NCI-H2171 (cell line): ENCODE measurements at places on chromosomes 12 and 14.

DNA sequence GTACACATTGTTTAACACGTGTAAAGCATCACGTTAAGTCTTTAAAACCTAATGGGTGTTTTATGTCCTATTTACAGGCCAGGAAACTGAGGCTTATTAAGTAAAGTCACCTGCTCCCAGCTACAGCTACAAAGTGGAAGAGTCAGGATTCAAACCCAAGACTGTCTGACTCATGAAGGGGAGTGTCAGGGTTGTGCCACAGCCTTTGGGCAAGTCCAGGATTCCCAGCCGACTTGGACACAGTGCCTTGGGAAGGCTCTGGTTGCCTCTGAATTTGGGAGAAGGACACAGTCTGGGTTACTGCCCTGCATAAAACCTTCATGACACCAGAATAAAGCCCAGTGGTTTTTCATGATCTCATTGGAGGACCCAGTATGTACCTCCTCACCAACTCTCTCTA lies 7.3 kb downstream of the RNU4-2 start:
- DNase-seq: no peak

DNA sequence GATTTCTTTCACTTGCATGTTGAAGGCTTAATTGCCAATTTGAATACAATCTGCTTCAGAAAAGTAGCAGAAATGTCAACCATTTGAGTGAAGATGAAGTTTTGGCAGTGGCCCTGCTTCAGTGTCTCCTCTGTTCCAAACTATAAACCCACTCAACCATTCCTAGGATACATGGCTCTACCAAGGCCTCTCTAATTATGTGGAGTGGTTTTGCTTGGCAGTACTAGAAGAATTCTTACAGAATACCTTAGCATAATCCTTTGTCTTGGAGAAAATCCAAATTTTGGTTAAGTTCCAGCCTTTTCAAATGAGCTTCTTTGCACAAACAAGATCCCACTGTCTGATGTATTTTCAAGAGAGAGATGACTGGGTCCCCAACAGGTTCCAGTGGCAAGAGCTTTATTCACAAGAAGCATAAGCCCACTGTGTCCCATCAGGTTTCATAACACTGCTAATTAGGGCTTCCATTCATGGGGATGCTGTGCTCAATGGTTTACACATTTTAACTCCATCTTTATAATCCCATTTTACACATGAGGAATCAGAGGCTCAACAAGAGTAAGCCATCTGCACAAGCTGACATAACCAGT lies 234.5 kb downstream of the IPO8 start:
- DNase-seq: no peak

GRCh38 chr12:73863546-73863945 lies 674.1 kb upstream of the ATXN7L3B start:
- no peak for DNase-seq

DNA sequence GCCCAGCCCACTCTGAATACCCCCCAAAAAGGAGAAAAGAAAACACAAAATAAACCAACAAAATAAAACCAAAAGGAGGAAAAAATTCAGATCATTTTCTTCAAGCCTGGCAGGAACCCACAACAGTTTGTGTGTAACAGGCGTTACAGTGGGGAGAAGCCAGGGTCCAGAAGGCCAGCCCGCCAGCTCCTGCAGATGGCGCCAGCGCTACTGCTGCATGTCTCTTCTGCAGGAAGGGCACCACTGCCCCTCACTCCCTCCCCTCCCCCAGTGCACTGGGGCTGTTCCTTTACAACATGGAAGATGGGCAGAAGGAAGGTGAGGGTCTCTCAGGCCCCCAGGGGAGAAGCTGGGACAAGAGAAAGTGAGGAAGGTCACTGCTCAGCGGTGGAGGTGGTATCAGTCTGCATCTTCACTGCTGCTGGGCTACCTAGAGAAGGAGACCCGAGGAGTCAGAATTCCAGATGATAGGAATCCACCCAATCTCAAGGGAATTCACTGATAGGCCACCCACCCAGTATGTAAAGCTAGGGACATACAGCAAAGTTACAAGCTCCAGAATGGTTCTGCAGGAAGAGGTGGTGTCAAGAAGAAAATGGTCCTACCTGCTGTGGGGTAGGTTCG lies 2.3 kb upstream of the NOP2 start:
- DNase-seq: peak; percentile 72

DNA sequence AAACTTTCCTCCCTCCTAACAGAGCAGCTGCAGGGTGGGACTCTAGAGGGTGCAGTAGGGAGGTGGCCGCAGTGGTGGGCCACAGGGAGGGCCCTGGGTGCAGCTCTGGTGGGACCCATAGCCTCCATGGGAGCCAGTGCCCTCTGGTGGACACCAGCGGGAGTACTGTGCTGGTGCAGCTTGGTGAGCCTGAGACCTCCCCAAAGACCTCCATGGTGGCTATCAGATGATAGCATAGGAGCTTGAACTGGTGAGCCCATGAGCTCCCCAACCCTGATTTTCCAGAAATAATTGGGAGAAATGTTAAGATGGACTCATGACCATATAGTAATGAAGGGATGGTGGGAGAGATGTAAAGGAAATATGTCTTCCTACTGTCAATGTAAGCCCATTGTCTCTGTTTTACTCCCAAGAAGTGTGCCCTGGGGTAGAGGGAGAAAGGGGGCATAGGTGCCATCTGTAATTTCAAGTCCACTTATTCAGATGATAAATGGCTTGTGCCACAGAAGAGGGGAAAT lies 98.7 kb downstream of the GAS2L3 start:
- no peak for DNase-seq

- no peak for DNase-seq
These were observed 515 bp upstream of the ABCC9 start for GRCh38 chr12:21941506-21942376.

GRCh38 chr14:69315301-69315700 lies 55.3 kb downstream of the GALNT16 start:
- no peak for DNase-seq

DNA sequence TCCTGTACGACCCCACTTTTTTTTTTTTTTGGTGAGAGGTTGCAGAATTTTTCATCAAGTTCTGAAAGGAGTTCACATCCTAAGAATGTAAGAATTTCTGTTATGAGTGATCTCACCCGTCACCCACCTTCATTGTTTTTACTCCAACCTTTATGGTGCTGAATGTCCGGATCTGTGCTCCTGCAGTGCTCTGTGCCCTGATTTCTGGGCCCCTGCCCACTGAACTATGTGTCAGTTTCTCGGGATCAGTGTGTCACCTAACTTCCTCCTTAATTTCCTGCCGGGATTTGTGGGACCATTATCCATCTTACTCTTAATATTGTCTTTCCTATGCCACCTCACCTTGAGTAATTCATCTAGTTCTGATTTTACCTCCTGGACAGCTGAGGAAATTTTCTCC lies 11.6 kb downstream of the RASSF8 start:
- no peak for DNase-seq

- no peak for DNase-seq
These were observed 99.7 kb downstream of the WSCD2 start for GRCh38 chr12:108228746-108229145.

DNA sequence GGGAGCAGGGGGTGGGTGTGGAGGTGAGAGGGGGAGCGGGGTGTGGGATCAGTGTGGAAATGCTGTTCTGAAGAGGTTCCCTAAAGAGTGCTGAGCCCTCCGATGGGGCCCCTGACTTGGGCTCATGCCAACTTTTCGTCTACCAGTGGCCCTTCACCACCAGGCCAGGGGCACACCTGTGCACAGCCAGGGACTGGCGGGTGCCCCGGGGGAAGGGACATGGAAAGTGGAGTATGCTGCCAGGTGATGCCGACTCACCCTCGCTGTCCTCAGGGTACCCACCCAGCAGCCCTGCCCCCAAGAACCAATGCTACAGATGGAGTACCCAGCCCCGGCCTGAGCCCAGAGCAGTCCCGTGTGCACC lies 26.2 kb downstream of the AMN start:
- no peak for DNase-seq

DNA sequence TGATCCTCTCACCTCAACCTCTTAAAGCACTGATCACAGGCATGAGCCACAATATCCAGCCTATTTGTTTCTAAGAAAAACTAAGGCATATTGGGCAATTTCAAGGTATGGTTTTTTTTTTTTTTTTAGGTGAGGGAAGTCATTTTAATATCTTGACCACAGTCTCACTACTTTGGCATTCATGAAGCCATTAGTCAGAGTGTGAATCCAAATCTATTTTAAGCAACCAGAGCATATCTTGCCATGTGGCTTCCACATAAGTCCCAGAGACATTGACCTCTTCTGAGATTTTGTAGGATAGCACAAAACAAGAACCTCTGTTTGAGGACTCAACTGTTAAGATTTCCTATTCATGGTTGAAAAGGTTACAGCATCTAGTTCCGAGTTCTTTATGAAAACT lies 130.3 kb upstream of the RBM19 start:
- no peak for DNase-seq

DNA sequence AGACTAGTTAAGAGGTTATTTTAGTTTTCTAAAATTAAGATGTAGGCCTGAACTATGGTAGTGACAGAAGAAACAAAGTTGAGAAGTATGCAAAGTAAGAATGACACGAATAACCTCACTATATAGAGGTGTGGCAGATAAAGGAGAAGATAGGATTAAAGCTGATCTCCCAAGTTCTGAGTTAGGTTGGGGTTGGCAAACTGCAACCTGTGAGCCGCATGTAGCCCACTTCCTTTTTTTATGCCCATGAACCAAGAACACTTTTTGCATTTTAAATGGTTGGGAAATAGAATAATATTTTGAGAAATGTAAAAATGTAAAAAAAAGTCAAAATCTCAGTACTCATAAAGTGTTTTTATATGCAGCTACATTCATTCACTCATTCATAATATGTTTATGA lies 34.3 kb downstream of the KTN1 start:
- no peak for DNase-seq

DNA sequence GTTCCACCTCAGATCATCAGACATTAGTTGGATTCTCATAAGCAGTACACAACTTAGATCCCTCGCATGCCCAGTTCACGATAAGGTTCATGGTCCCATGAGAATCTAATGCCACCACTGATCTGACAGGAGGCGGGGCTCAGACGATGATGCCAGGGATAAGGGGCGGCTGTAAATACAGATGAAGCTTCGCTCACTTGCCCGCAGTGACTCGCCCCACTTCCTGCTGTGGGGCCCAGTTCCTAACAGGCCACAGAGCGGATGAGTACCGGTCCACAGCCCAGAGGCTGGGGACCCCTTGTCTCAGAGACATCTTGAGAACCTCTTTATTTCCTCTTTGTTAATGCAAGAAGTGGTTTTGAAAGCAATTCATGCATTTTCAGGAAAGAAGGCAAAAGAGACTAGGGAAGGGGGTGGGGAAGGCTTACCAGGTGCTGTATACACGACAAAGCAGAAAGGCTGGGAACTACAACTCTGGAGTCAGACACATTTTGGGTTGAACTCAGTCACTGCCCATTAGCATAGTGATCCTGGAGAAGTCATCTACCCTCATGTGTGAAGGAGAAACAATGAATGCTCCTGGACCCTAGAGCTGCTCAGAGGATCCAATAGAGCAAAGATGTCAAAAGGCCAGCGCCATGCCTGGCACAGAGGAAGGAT lies 68.7 kb downstream of the EID3 start:
- no peak for DNase-seq

GRCh38 chr12:106197906-106198623 lies 49.8 kb downstream of the CKAP4 start:
- no peak for DNase-seq

DNA sequence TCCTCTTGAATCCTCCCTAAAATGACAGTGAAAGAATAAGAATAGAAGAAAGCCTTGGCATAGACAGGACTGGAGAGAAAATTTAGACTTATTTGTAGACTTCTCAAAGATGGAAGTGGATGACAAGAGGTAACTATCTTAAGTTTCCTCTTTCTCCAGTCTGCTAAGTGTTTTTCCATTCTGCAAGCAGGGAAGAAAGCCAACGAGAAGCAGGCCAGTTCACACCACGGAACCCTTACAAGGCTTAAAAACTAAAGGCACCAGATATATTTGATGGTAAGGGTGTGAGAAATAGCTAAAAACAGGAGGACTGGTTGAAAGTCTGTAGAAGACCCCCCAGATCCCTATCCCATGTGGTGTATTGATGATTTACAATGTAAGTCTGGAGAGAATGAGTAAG lies 82.9 kb upstream of the GPHB5 start:
- no peak for DNase-seq

DNA sequence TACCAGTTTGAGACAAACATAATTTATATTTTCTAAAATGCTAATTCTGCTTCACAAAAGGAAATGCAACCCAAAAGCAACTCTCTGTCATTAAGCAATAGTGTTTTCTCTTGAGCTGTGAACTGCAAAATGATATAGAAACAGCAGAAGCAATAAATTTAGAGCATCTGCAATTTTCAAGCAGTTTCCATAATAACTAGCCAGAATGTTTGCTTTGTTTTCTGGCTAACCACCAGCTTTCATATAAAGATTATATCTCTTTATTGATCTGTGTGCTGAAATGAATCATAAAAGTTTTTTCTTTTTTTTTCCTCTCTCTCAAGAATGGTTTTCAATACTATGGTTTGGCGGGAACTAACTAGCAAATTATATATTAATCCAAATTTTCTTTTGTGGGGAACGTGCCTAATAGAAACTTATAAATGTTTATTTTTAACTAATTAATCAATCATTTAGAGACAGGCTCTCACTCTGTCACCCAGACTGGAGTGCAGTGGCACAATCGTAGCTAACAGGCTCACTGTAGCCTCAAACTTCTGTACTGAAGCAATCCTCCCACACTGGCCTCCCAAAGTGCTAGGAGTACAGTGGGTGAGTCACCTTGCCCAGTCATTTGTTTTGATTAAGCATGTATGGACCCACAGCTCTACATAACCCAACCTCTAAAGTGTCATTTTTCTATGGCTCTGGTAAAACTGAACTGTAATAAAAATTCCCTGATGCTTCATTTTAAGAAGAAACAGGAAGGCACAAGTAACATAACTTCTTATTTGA lies 830.1 kb upstream of the MGAT4C start:
- no peak for DNase-seq

DNA sequence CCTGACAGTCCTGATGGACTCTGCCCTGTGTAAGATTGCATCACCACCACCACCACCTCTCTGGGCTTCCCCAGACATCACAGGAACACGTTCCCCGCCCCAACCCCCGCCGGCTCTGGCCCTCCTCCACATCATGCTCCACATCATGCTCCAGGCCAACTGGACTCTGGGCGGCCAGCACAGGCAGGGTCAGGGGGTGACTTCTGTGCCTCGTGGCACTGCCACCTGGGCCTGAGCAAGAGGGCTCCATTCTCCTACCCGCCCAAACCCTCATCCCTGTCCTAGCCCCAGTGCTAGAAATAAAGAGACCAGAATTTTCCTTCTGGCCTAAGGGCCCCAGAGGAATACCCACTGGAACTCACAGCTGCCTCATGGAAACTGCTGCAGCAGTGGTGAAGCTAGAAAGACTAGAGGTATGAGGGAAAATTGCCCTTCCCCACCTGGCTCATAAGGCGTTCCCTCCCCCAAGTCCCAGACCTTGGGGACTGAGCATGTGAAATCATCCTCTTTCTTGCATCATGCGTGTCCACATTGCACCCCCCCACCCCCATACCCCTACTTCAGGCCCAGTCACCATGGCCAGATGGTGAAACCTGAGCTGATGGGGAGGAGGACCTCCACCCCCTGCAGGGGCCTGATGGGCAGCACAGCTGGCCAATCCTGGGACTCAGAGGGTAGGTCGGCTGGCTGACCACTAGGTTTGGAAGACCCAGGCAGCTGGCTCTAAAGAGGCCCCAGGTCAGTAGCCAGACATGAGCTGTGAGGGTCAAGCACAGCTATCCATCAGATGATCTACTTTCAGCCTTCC lies at the start of gene INHBE:
Gene INHBE, plus strand, starts transcription at position 742 of the 808 bp plus-strand sequence. CDS start 230 bp downstream, outside the sequence.
- peak; percentile 68 for DNase-seq
